ENCODE measurements at places on chromosomes 12 and 14. TPM values are rescaled to one million over a fixed set of nuclear protein-coding genes. Genes with fewer than 3 reads are reported as not detected.

LMO3 gene
- 73.7 TPM for total RNA-seq

GRCh38 chr14:92397953-92398564 lies 75.1 kb downstream of the SLC24A4 start:
- DNase-seq, result no peak
- no peak overlapping the region for H3K27ac ChIP-seq
- no peak overlapping the region for H3K4me3 ChIP-seq
- no peaks in the 10 kb centered on the region for H3K4me1 ChIP-seq
- H3K27me3 ChIP-seq, result no peaks in the 10 kb centered on the region

FGFR1OP2 gene
- 75.4 TPM for total RNA-seq

DNA sequence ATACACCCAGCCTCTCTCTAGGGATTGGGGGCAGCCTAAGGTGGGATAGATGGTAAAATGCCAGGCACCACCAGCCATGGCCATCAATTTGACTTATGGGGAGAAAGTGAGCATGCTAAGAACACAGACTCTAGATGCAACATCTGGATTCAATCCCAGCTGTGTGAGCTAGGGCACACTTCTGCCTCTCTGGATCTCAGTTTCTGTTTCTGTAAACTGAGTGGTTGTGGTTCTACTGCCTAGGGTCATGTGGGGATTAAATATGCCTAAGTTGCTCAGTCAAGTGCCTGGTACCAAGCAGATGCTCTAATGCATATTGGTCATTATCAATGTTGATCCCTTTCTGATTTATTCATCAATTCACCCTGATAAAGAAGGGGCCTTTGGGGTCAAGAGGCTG lies 12.6 kb upstream of the OAS1 start:
- H3K27me3 ChIP-seq, result no peaks in the 10 kb centered on the region
- H3K27ac ChIP-seq, result no peak overlapping the region
- H3K4me3 ChIP-seq, result no peak overlapping the region
- H3K36me3 ChIP-seq, result no peaks in the 10 kb centered on the region
- no peaks in the 10 kb centered on the region for H3K4me1 ChIP-seq

- no peaks in the 10 kb centered on the region for H3K36me3 ChIP-seq
- no peak overlapping the region for H3K27ac ChIP-seq
These were observed 153.7 kb upstream of the SLC38A2 start for GRCh38 chr12:46526233-46526632.

DNA sequence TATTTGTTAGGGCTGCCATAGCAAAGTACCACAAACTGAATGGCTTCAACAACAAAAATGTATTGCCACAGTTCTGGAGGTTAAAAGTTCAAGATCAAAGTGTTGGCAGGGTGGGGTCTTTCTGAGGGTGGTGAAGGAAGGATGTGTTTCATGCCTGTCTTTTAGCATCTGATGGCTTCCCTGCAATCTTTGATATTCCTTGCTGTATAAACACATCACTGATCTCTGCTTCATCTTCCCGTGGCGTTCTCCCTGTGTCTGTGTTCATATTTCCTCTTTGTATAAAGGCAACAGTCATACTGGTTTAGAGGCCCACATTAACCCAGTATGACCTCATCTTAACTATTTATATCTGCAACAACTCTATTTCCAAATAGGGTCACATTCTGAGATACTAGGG lies 167.5 kb downstream of the BTG1 start:
- no peaks in the 10 kb centered on the region for H3K36me3 ChIP-seq
- no peaks in the 10 kb centered on the region for H3K4me1 ChIP-seq
- H3K4me3 ChIP-seq, result no peak overlapping the region

- DNase-seq, result no peak
- no peaks in the 10 kb centered on the region for H3K36me3 ChIP-seq
- H3K4me1 ChIP-seq, result no peaks in the 10 kb centered on the region
- no peak overlapping the region for H3K27ac ChIP-seq
These were observed 1081.0 kb downstream of the TMTC2 start for GRCh38 chr12:83767723-83768122.
